ENCODE measurements at places on chromosomes 3 and 15.
A peak's percentile ranks its signal among the peaks of the same experiment; 100 is the strongest.

- no peak for DNase-seq
These were observed 1161.0 kb downstream of the ROBO1 start for GRCh38 chr3:78606756-78607155.

GRCh38 chr3:94083261-94083660 is 20.4 kb downstream of the NSUN3 start:
- no peak for DNase-seq

DNA sequence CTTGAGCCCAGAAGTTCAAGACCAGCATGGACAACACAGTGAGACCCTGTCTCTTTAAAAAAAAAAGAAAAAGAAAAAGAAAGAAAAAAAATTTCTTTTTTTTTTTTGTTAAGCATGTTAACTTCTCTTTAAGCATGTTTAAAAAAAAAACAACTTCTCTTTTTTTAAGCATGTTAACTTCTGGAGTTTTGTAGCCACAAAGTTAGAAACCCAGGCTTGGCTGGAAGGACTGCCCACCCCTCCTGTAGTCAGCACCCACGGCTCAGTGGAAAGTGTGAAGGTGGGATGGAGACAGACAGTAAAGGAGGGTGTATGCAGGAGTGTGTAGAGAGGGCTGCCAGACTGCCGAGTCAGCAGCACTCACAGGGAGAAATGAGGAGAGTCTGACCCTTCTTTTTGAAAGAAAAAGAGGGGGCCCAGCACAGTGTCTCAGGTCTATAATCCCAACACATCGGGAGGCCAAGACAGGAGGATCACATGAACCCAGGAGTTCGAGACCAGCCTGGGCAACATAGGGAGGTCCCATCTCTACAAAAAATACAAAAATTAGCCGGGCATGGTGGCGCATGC is 33.2 kb downstream of the GOLGA8S start:
- no peak for DNase-seq

DNA sequence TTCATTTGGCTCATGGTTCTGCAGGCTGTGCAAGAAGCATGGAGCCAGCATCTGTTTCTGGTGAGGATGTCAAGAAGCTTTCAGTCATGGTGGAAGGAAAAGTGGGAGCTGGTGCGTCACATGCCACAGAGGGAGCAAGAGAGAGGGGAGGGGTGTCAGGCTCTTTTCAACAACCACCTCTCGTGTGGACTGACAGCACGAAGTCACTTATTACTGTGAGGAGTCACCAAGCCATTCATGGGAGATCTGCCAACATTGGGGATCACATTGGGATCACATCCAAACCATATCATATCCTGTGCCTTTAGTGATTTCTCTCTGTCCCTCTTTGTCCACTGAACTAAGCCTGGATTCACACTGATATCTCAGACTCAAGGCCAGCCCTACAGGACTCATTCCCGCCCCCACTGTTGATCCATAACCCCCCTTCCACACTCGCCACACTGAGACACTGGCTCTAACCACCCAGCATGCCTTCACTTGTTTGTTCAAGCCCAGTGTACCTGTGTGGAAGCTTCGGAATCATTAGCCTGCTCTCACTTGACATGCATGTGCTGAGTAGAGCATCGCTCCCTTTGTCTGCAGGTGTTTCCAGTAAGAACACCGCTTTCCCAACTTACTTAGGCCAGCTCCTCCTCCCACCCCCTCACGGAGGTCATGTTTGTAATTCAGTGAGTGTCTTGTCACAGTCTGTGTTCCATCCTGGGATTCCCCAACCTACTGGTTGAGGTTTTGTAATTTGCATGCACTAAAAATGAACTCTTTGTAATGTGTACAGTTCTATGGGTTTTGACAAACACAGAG is 132.2 kb downstream of the KLF13 start:
- no peak for DNase-seq

DNA sequence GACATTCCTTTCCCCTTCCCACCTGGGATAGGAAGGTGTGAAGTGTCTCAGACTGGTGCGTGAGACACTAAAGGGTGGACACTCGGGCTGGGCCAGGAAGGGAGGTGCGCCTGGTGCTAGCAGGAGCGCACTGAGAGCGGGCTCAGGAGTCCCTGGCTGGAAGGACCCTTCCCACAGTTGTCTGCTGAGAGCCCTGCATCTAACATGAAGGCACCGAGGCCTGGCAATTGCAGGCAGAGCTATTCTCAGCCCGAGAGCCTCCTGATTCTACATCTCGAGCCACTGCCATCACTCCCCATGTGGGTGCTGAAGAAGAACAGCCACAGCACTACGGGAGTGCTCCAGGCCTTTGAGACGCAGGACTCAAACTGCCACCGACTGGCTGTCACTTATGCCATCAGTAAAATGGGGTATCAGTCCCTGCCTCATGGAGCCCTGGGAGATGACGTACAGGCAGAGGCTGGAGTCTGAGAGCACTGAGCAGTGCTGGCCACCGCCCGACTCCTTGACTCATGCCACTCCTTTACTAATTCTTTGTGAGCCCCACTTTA is 159.4 kb downstream of the KLF13 start:
- no peak for DNase-seq

DNA sequence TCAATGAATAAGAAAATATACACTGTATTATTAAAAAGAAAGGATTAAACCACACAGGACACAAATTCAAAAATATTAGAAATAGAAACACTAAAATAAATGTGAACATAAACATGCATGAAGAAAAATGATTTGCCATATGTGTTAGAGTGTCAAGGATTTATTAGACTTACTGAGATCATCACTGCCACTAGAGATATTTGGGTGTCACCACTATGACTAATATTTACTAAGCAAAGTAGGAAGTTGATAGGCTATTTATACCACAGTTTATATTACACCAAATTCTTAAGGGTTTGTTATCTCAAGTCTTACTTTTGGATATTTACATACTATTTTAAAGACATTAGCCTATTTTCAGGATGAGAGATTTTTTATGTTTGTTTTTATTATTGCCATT is 575.0 kb upstream of the SGO1 start:
- no peak for DNase-seq

GRCh38 chr3:148646126-148646665 is 51.5 kb upstream of the AGTR1 start:
- DNase-seq, result no peak

DNA sequence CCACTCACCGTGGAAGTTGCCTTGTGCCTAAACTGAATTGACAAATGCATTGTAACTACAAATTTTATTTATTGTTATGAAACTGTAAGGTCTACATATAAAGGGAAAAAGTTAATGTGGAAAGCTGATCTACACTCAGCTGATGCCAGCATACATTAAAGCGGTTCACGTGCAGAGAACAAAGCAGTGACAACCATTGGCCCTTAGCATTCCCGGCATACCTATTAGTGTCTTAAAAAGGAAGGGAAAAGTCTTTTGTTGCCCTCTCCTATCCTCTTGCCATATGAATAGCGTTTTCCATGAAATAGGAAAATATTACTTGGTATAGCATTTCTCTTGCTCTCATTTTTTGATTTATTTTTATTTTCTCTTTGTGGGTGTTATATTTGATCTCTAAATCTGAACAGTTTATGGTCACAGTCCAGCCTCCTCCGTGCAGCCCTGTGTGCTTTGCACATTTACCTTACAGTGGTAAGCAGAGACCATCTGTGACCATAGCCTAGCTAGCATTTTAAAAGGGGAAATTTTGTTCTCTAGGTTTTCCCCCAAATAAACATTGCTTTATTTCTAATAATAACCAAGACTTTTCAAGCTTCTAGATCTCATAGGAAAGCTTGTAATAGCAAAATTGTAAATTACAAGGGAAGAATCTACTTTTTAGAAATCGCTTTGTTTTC is 89.7 kb upstream of the CGNL1 start:
- DNase-seq, result no peak

DNA sequence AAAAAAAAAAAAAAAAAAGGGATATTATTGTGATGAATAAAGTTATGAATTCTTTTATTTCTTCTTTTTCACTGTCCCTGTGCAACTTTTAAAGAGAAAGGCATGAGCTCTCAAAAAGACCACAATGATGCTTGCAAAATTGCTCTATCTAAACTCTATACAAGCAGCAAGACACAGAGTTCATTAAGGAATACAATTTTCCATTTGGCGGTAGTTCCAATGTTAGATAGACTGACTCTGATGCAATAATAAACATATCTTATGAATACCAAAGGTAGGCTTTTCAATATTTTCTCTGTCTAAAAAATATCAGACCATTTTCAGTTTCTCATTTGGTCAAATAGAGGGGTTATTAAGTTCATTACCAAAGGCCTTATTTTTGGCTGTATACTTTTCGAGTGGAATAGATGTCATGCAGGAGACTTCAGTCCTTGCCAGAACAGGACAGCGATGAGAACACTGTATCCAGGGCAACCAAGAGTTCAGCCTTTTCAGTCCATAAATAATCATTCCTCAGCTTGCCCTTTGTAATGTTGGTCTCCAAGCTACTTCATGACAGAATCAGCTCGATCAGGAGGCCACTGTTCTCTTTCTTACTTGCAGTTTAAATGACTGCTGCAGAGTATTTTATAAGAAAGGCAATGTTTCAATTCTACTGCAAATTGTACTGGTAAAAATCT is 162.9 kb upstream of the FAM3D start:
- DNase-seq, result no peak

- DNase-seq, result no peak
These were observed 424.1 kb upstream of the KCNMB2 start for GRCh38 chr3:178112134-178112533.

GRCh38 chr3:192879346-192880031 is 38.2 kb downstream of the MB21D2 start:
- no peak for DNase-seq

GRCh38 chr3:8529181-8529637 is 27.6 kb downstream of the LMCD1 start:
- DNase-seq, result no peak

DNA sequence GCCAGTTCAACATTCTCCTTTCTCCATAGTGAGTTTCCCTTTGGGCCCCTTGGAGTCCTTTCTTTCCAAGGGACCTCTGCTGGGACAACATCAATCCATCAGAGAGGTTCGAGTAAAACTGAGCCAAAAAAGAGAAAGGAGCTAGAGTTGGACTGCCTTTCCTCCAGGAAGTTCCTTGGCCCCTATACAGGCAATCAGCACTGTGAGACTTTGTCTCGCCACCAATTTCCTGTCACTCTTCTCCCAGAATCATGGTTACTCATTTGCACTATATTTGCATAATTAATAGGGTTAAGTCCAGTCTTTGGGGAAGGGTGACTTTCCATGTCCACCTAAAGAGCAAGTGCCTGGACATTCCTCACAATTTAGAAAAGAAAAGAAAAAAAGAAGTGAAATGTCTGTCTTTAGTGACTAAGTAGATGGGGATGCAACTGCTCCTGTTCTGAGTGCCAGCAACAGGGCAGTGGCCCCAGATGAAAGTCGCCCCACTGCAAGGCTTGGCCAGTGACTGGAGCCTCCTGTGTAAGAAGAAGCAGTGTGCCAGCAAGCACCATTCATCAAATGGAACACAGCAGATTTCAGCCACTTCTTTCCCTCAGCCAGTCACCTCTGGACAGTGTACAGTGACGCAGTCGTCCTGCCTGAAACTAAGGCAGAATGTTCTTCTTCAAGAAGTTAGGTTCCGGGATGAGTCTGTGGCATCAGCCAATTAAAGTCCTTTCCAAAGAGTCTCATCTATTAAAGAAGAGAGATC is 91.6 kb downstream of the FSIP1 start:
- DNase-seq, result no peak

DNA sequence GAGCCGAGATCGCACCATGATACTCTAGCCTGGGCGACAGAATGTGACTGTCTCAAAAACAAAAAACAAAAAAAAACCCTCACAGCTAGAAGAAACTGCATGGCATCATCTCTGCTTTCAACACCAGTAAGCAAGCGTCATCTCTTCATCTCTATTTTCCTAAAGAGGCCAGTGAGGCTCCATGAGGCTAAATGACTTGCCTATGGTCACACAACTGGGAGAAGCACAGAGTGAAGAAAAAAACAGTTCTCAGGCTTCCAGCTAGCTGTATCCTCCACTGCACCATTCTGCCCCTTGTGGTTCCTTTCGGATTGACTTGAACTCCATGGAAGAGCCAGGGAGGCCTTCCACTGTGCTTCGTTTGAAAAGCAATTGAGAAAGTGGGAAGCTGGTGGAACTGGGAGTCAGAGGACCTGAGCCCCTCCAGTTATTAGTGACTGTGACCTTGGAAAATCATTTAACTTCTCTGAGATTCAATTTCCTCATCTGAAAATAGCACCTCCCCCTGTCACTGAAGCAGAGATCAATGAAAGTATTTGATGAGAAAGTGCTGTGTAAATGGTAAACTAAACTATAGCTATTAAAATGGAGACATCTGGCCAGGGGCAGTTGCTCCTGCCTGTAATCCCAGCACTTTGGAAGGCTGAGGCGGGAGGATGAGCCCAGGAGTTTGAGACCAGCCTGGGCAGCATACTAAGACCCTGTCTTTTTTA is 32.1 kb upstream of the DENND4A start:
- no peak for DNase-seq

DNA sequence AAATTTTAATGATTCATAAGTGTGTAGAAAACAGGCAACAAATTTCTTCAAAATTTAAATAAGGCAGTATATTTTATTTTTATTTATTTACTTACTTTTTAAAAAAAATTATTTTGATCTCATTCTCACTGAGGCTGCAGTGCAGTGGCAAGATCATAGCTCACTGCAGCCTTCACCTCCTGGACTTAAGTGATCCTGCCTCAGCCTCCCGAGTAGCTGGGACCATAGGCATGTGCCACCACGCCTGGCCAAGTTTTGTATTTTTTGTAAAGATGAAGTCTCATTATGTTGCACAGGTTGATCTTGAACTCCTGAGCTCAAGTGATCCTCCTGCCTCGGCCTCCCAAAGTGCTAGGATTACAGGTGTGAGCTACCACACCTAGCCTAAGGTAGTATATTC is 61.2 kb upstream of the XRN1 start:
- no peak for DNase-seq

- DNase-seq, result peak; percentile 21
These were observed 105.8 kb upstream of the ARL6 start for GRCh38 chr3:97658668-97659285.

- DNase-seq, result no peak
These were observed 445.3 kb downstream of the OTOL1 start for GRCh38 chr3:161941891-161942290.

DNA sequence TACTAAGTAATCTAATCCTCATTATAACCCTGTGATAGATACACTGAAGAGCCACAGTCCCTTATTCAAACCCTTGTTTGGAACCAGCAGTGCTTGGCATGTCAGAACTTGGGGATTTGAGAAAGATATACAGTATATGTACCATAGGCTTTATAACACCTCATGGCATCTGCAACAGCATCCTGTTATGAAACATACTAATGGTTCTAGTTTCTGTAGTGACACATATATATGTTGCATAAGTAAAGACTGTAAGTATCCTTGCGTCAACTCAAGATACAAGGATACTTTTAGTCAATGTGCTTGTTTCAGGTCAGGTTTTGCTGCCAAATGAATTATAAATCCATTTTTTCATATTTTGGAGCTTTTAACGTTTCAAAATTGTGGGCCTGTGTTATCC is 58.5 kb downstream of the CCNL1 start:
- no peak for DNase-seq

- DNase-seq, result no peak
These were observed 456.2 kb downstream of the ZNF385D start for GRCh38 chr3:21294768-21295167.

DNA sequence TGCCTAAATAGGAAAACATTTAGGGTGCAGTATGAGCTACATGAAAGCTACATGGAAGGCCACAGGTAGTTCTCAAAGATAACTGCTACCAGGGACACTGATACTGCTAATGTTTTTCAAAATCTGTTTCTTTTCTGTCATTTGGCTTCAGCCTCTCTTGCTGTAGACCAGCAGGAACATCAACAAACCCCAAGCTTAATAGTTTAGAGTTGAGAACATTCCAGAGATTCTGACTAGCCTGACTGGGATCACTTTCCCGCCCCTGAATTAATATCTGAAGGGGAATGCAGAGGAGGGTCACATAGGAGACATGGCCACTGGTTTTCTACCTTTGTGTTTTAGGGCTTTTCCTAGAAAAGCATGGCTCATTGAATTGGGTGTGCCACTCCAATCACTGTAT is 16.9 kb upstream of the C3orf38 start:
- no peak for DNase-seq
